Activated T-helper 1 cell treated with anti-CD3 and anti-CD28 coated beads, Interleukin-12 subunit alpha, Interleukin-12 subunit beta, Interleukin-2, Interleukin-4 antibody, amounts not matched to agents 30 ng/mL and 10 ng/mL and 1 ng/mL, durations not matched to agents 14 hours and 24 hours and 36 hours (primary cell): ENCODE measurements at places on chromosomes 1 and 21.

DNA sequence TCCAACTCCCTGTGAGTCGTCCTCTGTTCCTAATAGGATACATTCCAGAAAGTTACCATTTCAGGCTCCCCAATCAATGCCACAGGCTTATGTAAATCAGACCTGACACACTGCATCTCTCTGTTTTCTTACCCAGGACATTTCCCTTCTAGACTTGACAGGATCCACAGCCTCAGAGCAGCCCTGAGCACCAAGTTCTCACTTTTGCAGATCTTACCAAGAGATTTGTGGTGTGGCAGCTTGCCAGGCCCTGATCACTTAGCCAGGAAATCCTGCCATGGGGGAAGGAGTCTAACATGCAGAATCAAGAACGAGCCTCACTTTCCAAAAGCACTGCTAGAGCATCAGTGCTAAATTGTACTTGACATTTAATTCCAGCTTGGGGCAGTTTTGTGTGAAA, 202.9 kb downstream of the TBX15 start:
- DNase-seq = no peak

GRCh38 chr1:156804026-156804425, 12.6 kb downstream of the SH2D2A start:
- no peak for DNase-seq

DNA sequence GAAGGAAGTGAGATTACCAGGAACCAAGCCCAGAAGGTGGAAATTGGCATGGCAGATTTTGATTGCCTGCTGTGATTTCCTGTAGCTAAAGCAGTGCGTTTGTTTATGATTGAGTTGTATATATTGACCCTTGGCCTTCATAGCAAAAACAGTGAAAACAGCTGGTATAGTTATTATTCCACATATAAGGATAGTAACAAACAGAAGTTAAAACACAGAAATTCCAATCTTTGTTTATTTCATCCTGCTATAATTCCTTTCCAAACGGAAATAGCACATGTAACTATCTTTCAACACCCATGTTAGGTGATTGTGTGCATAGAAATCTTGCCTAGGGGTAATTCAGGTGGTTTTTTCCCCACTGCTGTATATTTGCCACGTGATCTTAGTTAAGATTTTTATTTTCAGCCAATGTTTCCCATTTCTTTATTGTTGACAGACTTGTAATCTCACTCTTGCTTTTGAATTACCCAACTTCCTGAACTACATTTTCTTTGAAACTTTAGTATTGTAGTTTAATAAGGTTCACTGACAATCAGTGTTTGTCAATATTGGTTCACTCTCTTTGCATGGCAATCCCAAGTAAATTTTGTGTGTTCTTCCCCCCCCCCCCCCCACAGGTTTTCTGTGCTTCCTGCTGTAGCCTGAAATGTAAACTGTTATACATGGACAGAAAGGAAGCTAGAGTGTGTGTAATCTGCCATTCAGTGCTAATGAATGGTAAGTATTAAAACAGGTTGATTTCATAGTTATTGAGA, 102.7 kb downstream of the CC2D1B start:
- no peak for DNase-seq

DNA sequence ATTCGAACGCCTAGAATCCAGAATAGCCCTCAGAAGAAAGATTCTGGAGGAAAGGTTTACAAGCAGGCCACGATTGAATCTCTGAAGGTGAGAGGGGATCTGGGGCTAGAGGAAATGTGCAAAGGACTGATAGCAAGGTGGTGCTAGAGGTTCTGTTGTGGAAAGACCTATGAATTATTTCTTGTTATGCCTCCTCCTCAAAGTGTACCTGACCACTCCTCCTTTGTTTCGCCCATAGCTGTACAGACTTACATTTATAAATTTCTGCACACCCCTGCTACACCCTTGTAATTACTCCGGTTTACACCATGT, 986 bp downstream of the TCEANC2 start:
- DNase-seq = no peak

GRCh38 chr1:187634940-187635339, 806.2 kb downstream of the PLA2G4A start:
- DNase-seq = no peak

DNA sequence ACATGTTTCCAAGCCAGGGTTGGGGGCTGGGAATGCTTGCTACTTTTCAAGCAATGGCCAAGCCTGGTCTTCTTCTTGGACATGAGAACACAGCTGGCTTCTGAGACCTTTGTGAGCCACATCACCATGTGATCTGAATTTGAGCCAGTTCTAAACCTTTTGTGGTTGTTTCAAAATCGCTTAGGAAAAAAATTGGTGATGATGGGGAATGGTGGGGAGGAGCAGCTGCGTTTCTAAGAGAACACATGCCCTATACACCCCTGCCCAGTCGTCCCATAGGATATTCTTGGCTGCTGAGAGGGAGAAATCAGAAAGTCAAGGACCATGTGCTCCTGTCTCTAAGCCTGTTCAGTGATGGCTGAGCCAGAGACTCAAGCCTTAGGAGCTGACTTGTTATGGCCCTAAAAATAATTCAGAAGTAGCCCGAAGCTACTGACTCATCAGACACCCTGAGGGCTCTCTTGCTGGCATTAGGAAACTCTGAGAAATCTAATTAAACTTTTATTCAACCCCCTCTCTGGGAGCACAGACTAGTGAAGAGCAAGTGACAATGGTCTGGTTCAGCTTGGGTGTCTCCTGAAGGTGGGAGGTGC, 30.5 kb downstream of the CCDC185 start:
- DNase-seq = no peak

GRCh38 chr1:186420923-186421322, 40.0 kb downstream of the PDC start:
- DNase-seq = no peak

- DNase-seq = no peak
These were observed 87.0 kb downstream of the NMNAT2 start for GRCh38 chr1:183331091-183331742.

- DNase-seq = no peak
These were observed 97.8 kb upstream of the CAMK1G start for GRCh38 chr1:209485751-209486150.

GRCh38 chr1:14598007-14598497, 433 bp upstream of the KAZN start:
- no peak for DNase-seq

DNA sequence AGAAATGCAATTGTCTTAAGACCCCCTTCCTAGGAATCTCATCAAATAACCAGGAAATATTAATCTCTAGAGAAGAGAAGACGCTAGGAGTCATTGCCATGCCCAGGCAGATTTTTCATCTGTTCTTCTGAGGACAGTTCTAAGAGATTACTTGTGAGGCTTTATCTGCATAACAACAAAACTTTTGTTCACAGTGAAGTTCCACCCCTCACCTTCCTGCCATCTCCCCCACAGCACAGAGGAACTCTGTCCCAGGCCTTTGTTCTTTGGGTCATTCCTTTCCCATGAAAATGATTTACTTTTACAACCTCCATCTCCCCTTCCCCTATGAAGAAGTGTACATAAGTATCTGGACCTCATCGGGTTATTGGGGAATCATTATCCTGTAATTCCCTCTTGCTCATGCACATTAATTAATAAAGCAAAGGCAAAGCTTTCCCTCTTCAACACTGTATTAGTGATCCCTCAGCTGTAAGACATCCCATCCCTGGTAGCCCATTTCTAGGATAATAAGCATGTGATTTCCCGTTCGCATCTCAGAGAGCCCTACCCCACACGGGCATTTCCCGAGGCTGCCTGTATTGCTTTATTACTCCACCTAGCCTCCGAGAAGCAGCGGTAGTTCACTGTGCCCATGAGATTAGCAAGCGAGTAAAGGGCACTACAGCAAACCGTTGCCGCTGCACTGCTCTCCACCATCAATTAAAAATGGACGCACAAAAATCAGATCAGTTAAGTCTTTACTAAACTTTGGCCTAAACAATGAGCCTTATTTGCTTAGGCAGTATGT, 384.4 kb upstream of the CAMK1G start:
- DNase-seq = no peak

DNA sequence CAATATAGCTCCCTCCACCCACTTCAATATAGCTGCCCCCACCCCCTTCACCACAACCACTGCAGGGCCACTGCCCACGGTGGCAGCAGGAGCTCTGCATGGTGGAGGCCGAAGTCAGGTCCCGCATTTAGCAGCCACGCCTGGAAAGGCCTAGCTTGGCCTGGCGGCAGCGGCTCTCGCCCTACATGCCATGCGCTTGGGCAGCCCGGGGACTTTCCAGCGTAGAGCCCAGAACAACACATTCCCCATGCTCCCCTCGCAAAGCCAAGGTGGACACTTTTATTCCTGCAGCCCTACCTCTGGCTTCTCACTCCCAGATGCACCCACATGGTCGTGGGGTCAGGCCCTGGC, 37.1 kb downstream of the LHX4 start:
- no peak for DNase-seq

GRCh38 chr1:164953098-164953497, 394.1 kb downstream of the PBX1 start:
- DNase-seq = no peak

GRCh38 chr1:169312084-169312954, 55.3 kb downstream of the NME7 start:
- peak; percentile 31 for DNase-seq

DNA sequence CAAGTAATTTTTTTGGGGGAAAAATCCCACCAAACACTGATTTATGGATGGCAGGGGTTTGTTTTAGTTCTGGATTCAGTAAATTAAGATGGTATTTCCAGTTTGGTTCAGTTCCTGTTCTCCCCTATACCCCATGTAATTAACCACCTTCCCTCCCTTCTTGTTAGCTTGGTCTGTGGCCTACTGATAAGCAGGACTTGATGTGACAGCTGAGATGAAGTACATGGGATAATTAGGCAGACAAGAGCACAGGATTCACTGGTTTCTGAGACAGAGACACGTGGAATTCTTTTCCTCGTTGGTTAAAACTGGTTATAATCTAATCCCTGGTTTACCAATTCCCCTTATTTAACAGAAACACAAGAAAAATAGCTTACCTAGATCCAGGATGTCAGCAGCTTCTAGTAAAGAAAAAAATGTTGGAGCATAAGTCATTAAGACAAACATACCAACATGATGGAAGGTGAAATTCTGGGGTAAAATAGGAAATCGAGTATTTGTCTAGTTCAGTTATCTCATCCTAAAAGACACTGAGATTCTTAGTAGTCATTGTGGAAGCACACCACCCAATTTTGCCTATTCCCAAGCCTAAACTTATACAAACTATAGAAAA, 81.5 kb downstream of the SCMH1 start:
- no peak for DNase-seq

- DNase-seq = no peak
These were observed 21.2 kb downstream of the LRRC71 start for GRCh38 chr1:156941675-156942074.

DNA sequence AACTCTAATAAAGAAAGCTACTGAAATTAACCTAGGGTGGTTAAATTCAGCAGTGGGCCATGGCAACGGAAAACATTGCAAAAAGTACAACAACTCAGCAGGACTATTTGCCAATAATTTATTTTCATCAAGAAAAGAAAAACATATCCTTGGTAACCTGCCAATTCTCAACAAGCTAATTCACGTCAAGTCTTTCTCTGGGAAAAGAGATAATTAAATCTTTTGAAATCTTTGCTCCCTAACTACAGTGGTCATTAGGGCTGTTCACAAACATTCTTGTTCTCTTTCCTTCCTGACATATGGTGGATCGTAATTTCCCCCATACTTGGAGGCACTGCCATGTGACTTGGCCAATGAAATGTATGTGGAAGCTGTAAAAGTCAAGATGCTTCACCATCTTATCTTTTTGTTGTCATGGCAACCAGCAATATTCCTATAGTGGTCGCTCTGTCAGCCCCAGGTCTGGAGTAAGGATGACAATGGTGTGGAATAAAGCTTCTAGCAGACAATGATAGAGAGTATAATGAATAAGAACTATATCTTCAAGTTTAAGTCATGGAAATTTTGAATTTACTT, 29.6 kb upstream of the ZNF326 start:
- no peak for DNase-seq

GRCh38 chr1:85322655-85323054, 46.2 kb upstream of the BCL10 start:
- no peak for DNase-seq

GRCh38 chr1:93399781-93400180, 48.1 kb upstream of the FNBP1L start:
- DNase-seq = no peak

- DNase-seq = no peak
These were observed 769 bp downstream of the NTPCR start for GRCh38 chr1:232951180-232951579.

- peak; percentile 31 for DNase-seq
These were observed 1.1 kb downstream of the AKT3 start for GRCh38 chr1:243848858-243849420.

GRCh38 chr1:53971718-53972117, 25.6 kb downstream of the LRRC42 start:
- no peak for DNase-seq

- no peak for DNase-seq
These were observed 203.4 kb upstream of the RAB4A start for GRCh38 chr1:229067546-229067945.

- no peak for DNase-seq
These were observed 47.3 kb downstream of the EIF4G3 start for GRCh38 chr1:21129407-21129806.

GRCh38 chr1:10920063-10920626, 92.3 kb upstream of the TARDBP start:
- no peak for DNase-seq

GRCh38 chr1:169906938-169907337, 13.2 kb upstream of the SCYL3 start:
- DNase-seq = no peak

- DNase-seq = no peak
These were observed 24.0 kb downstream of the TCEANC2 start for GRCh38 chr1:54077359-54077758.

- DNase-seq = no peak
These were observed 676.1 kb downstream of the PTPRU start for GRCh38 chr1:29912425-29912824.

DNA sequence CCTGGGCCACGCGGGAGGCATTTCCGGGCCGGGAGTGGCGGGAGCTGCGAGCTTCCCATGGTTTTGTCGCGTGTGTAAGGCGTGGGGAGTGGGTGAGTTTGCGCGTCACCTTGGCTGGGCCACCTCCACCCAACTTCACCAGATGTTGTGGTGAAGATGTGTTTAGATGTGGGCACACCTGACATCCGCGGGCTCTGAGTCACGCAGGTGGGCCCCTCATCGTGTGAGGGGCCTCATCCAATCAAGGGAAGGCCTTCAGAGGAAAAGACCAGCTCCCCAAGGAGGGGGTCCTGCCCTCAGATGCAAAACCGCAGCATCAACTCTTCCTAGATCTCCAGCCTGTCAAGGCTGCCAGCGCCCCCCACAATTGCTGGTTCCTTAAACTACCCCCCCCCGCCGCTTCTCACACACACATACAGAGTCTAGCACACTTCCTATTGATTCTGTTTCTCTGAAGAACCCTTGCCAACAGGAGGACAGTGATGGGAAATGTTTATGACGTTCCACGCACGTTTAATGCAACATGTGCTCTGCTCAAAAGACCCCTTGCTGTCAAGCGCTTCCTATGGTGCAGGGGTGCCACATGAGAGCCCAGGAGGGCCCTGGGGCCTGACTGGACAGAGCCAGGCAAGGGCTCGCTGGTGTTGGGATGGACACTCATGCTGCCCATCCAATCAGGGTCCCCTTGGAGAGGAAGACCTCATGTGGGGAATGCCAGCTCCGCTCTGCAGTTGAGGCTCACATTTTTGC, 11.9 kb downstream of the ACTRT2 start:
- DNase-seq = no peak

GRCh38 chr1:202160377-202160940, at the start of gene PTPN7:
Gene PTPN7, minus strand, starts transcription at chr1:202160602. Its CDS starts 1,200 bp downstream, at chr1:202159402.
- DNase-seq = peak; percentile 59

GRCh38 chr1:13737398-13737797, 37.4 kb downstream of the PRDM2 start:
- DNase-seq = no peak

GRCh38 chr1:237864338-237865244, 26.1 kb downstream of the ZP4 start:
- no peak for DNase-seq
